Fibroblast of the aortic adventitia (primary cell): ENCODE measurements at places on chromosomes 3 and 15. TPM values are rescaled to one million over a fixed set of nuclear protein-coding genes. Genes with fewer than 3 reads are reported as not detected.

FBXO40 gene
- under 0.01 TPM in 1 of 2 replicates, not detected in the other for total RNA-seq

KNG1 gene
- not detected in 2 replicates for total RNA-seq

SLC12A8 gene
- total RNA-seq, result 13.4 and 15.5 TPM in 2 replicates

AP3B2 gene
- 1.8 and 5.8 TPM in 2 replicates for total RNA-seq

TAGLN3 gene
- not detected in 2 replicates for total RNA-seq

WDR82 gene
- 39.6 and 61.5 TPM in 2 replicates for total RNA-seq

GP9 gene
- total RNA-seq, result not detected in 2 replicates

EPHA6 gene
- not detected in 2 replicates for total RNA-seq

TGM5 gene
- total RNA-seq, result not detected in 2 replicates

INAFM2 gene
- 8.1 and 8.9 TPM in 2 replicates for total RNA-seq

MST1R gene
- total RNA-seq, result 0.81 and 1.3 TPM in 2 replicates

P2RY1 gene
- 0.81 and 1.1 TPM in 2 replicates for total RNA-seq

ZKSCAN7 gene
- 3.5 and 5.0 TPM in 2 replicates for total RNA-seq

GOLGA6L24 gene
- 0.08 TPM in 1 of 2 replicates, not detected in the other for total RNA-seq

SCN11A gene
- total RNA-seq, result under 0.01 and 0.25 TPM in 2 replicates

NME9 gene
- 0.18 TPM in 1 of 2 replicates, not detected in the other for total RNA-seq

PAK2 gene
- 39.7 and 45.6 TPM in 2 replicates for total RNA-seq

STARD9 gene
- 5.2 and 8.0 TPM in 2 replicates for total RNA-seq

PCOLCE2 gene
- 31.6 and 98.4 TPM in 2 replicates for total RNA-seq

SPTBN5 gene
- total RNA-seq, result 0.18 and 0.57 TPM in 2 replicates

PPM1M gene
- 27.4 and 42.4 TPM in 2 replicates for total RNA-seq

SLC51A gene
- total RNA-seq, result not detected in 2 replicates

GYG1 gene
- 15.0 and 53.4 TPM in 2 replicates for total RNA-seq

ARGFX gene
- not detected in 2 replicates for total RNA-seq

ALDH1L1 gene
- total RNA-seq, result 0.18 and 0.25 TPM in 2 replicates

BBS4 gene
- total RNA-seq, result 21.2 and 24.9 TPM in 2 replicates

UNC45A gene
- 66.5 and 75.6 TPM in 2 replicates for total RNA-seq

POPDC2 gene
- 0.27 and 1.6 TPM in 2 replicates for total RNA-seq

GPR149 gene
- total RNA-seq, result not detected in 2 replicates

THSD4 gene
- 28.1 and 50.9 TPM in 2 replicates for total RNA-seq

KCNMB3 gene
- 0.08 and 2.2 TPM in 2 replicates for total RNA-seq

AADACL2 gene
- total RNA-seq, result 0.90 TPM in 1 of 2 replicates, not detected in the other

RAB27A gene
- 9.9 and 27.7 TPM in 2 replicates for total RNA-seq

SCN5A gene
- total RNA-seq, result 0.08 and 0.99 TPM in 2 replicates

CCR2 gene
- under 0.01 TPM in 1 of 2 replicates, not detected in the other for total RNA-seq

MFAP1 gene
- 24.2 and 57.5 TPM in 2 replicates for total RNA-seq

NOX5 gene
- total RNA-seq, result 0.08 and 0.27 TPM in 2 replicates

DAG1 gene
- 34.1 and 63.4 TPM in 2 replicates for total RNA-seq

MTMR10 gene
- 16.2 and 21.3 TPM in 2 replicates for total RNA-seq

GOLGA8S gene
- total RNA-seq, result under 0.01 TPM in 1 of 2 replicates, not detected in the other
